SW480 (cell line): ENCODE measurements at places on chromosomes 1 and 21.

- no peak for DNase-seq
These were observed 37.4 kb downstream of the PTPRC start for GRCh38 chr1:198676253-198676652.

- no peak for DNase-seq
These were observed 23.3 kb upstream of the HRNR start for GRCh38 chr1:152247316-152247715.

DNA sequence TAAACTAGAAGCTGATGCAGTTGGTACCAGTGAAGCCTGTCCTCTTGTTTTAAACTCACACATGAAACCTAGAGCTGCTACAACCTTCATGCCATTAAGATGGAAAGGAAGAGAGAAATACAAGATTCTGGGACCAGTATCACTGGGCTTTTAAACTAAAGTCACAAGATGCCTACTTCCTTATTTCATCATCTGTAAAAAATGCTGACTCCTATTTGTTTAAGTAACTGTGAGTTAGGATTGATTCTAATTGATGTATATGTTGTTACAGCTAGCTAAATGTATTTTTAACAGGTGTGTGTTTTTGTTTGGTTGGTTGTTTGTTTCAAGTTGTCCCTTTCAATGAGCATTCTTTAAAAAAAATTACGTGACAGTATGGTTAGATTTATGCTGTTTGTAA lies 833.3 kb upstream of the PRMT6 start:
- DNase-seq = no peak

DNA sequence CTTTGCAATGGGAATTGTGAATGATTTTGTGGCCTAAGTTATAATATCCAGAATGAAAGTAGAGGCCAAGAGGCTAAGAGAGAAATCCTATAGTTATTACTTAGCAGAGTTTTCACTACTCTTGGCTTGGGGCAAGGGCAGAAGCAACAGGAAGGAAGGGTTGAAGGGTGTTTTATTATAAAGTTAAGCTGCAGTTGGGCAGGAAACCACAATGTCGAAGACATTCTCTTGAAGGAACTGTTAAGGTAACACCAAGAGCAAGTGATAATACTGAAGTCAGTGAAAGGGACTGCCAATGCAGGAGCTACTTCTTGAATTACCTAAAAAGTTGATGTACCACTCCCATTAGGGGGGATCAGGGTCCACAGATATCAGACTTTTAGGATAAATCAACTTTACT lies 8.3 kb downstream of the XCL2 start:
- no peak for DNase-seq

DNA sequence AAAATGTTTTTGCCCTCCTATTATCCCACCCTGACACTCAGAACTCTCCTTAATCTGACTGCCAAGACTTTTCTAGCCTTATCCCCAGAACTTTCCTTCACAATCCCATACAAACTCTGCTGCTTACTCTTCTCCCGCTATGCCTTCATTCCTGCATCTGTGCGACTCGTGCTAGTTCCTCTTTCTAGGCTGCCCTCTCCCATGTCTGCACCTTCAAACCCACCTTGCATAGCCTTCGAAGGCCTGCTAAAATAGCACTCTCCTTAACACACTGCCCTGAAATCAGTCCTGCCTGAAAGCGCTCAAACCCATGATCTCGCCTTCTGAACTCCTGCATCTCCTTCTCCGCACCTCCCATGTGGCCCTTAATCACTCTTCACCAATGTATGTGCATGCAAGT lies 2.5 kb upstream of the NCF2 start:
- DNase-seq = no peak

DNA sequence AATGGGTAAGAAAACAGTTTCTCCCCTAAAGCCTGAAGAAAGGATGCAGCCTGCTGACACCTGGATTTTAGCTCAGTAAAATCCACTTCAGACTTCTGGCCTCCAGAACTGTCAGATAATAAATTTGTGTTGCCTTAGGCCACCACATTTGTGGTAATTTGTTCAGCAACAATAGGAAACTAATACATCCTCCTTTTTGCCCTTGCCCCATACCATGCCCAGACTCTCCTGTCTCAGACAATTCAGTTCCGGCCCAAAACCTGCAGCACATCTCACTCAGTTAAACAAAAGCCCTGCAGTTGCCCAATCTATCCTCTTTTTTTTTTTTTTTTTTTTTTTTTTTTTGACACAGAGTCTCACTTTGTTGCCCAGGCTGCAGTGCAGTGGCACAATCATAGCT lies 25.8 kb downstream of the SMIM12 start:
- DNase-seq = no peak

- no peak for DNase-seq
These were observed 20.5 kb downstream of the PDPN start for GRCh38 chr1:13604176-13604575.

DNA sequence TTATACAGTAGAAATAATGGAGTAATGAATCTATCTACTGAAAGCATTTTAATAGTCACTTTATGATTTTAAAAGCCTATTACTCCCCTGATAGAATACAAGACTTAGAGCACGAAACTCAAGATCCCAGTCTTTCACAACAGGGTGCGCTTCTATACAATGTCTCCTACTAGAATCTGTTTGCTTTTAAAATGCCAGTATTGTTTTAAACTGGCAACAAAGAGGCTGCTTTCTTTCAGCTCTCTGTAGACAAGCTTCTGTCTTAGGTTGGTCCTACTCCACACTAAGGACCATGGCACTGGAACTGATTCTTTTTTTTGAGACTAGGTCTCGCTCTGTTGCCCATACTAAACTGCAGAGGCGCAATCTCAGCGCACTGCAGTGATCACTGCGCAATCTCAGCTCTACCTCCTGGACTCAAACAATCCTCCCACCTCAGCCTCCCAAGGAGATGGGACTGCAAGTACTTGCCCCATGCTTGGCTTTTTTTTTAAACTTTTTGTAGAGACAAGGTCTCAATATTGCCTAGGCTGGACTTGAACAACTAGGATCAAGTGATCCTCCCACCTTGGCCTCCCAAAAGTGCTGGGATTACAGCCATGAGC lies 4.8 kb downstream of the DCAF8 start:
- no peak for DNase-seq

GRCh38 chr1:214660900-214661299 lies 57.9 kb downstream of the CENPF start:
- DNase-seq = no peak

DNA sequence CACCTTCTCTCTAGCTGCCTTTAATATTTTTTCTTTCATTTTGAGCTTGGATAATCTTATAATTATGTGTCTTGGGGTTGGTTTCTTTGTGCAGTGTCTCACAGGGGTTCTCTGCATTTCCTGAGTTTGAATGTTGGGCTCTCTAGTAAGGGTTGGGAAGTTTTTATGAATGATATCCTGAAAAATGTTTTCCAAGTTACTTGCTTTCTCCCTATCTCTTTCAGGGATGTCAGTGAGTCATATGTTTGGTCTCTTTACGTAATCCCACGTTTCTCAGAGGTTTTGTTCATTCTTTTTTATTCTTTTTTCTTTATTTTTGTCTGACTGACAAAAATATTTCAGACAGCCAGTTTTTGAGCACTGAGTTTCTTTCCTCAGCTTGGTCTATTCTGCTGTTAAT lies 55.4 kb upstream of the CCDC190 start:
- no peak for DNase-seq

- DNase-seq = no peak
These were observed 8.9 kb upstream of the CELSR2 start for GRCh38 chr1:109240158-109241152.

DNA sequence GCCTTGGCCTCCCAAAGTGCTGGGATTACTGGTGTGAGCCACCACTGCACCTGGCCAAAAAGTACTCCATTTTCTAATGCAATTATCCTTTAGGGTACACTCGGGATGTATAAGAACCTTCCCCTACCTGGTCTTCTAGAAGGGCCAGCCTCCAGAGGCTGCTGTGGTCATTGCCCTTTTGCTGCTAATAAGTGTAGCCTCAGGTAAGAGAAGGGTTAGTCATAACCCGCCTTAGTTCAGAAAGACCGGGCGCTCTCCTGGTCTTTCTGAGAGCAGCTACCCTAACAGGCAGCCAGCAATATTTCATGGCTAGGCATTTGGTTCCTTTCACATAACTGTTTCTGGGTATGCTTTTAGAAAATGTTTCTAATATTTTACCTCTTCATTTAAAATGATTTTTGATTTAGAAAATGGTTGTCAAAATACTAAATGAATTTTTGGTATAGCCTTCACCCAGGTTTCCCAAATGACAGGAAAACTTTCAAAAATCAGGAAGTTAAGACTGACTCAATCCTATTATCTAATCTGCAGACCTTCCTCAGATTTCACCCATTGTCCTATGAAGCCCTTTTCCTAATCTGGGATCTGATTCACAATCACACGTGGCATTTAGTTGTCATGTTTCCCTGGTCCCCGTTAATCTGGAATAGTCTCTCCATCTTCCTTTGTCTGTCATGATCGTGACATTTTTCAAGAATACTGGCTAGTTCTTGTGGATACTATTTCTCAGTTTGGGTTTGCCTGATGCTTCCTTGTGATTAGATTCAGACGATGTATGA lies 479.0 kb downstream of the SIPA1L2 start:
- DNase-seq = no peak
